Left lobe of liver (tissue), 2 donors: ENCODE measurements at places on chromosomes 1 and 21. TPM values are rescaled to one million over a fixed set of nuclear protein-coding genes. Genes with fewer than 3 reads are reported as not detected.

The GPR157 gene
- total RNA-seq: 8.3 TPM

The SLAMF9 gene
- 0.83 TPM for total RNA-seq

- DNase-seq: no peak
These were observed 29.6 kb downstream of the KIAA0040 start for GRCh38 chr1:175162955-175163354.

DNA sequence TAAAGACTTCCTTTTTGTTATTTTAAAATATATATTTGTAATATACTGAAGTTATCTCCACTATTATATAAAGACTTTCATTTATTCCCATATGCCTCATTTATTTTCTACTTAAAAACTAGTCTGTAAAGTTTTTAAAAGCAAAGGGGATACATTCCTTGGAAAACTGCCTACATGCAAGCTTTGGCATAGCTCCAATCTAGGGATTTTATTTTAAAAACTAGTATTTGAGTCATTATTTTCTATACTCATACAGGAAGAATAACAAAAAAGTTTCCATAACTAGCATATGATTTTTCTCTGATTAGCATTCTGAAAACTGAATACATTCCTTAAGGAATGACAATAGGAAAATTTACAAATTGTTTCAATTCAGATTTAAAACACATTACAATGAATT lies 88.9 kb downstream of the COL24A1 start:
- no peak for DNase-seq

- no peak for DNase-seq
These were observed 359.0 kb downstream of the HHAT start for GRCh38 chr1:210687582-210688279.

DNA sequence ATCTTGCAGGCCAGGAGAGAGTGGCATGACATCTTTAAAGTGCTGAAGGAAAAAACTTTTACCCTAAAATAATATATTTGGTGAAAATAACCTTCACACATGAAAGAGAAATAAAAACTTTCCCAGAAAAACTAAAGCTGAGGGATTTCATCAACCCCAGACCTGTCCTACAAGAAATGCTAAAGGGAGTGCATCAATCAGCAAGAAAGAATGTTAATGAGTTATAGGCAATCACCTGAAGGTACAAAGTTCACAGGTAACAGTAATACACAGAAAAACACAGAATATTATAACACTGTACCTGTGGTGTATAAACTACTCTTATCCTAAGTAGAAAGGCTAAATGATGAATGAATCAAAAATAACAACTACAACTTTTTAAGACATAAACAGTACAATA lies 249.2 kb upstream of the PKN2 start:
- DNase-seq: no peak

DNA sequence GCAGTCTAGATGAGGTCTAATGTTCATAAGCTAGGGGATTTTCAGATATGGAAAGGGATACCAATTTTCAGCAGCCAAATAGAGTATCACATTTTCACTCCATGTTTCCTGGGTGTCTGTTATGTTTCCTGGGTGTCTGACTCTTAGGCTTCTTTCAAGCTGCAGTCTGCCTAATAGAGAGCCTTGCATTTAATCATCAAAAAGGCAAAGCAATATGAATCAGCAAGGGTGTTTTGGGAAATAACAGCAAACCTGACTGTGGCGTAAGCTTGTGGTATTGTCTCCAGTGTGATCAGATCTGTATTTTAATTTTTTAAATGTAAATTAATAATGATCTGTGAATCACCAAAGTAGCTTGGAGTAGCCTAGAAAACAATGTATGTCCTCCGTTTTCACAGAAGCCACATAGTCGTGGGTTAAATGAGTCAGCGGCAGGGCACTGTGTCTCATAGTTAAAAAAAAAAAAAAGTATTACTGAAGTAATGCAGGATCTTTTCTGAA lies 10.4 kb downstream of the LGALS8 start:
- no peak for DNase-seq

DNA sequence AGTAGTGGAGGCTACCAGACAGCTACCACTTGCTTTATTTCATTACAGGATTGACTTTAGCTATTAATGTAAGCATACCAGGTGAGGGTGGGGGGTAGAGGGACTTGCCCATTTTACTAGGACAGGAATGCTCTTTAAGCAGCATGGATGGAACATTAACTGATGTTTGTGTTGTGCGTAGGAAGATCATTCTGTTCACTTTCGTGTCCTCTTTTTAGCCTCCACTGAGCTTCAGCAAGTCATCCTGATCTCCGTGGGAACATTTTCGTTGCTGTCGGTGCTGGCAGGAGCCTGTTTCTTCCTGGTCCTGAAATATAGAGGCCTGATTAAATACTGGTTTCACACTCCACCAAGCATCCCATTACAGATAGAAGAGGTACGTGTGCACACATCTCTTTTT lies 29.3 kb downstream of the IFNGR2 start:
- DNase-seq: no peak

GRCh38 chr1:47189844-47190508 lies at the start of gene PDZK1IP1:
PDZK1IP1 (minus strand) TSS chr1:47190036; CDS start chr1:47189932, 104 bp downstream.
- peak; percentile 58 for DNase-seq

GRCh38 chr1:204013052-204013451 lies 59.9 kb upstream of the SOX13 start:
- no peak for DNase-seq

DNA sequence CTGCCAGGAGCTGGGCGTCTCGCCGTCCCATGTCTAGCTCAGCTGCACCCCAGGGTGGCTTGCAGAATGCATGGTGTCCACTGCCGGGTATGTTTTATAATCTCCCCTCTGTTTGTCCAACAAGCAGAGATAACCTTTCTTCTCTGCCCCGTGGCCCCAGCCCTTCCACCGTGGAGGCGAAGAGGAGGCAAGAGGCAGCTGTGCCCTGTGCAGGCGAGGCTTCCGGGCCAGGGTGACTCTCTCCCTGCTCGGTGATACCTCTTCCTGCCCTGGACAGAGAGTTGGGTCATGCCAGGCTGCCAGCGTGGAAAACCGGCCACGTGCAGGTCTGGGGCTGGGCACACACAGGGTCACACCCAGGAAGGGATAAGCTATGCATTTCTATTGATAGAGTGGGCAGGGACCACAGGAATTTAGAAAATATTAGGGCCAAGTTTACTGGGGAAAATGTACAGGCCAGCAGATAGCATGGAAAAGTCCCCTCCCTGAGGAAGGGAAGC lies at the start of gene TFF2:
TFF2 (minus strand) TSS at position 68 of the 500 bp plus-strand sequence; CDS start at position 31, 37 bp downstream.
- no peak for DNase-seq

GRCh38 chr1:155242805-155243358 lies 12.4 kb downstream of the ENTREP3 start:
- no peak for DNase-seq

DNA sequence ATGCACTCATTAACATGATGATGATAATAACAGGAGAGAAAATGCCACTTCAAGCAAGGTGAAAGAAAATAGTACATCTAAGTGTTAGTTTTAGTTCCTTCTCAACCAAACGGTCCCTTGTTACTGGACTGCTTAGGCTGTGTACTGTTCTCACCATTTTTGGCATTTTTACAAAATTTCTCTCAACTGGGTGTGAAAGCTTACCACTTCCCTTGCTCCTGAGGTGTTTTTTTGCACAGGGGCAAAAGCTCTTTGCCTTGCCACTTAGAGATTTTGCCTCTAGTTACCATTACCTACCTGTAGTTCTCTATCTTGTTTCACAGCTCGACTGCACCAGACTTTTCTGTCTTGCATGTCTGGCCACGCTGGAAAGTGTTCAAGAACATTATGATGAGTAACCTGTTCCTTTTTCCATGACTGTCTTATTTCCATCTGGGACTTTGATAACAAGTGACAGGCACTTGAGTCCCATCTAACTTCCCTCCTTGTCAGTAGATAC lies 10.7 kb downstream of the NEK7 start:
- no peak for DNase-seq

GRCh38 chr1:164607351-164607750 lies 48.4 kb downstream of the PBX1 start:
- DNase-seq: no peak

GRCh38 chr1:47755101-47755990 lies 241.8 kb downstream of the TRABD2B start:
- no peak for DNase-seq

The ALPL gene
- total RNA-seq: 29.3 TPM

The AMY1B gene
- total RNA-seq: not detected

DNA sequence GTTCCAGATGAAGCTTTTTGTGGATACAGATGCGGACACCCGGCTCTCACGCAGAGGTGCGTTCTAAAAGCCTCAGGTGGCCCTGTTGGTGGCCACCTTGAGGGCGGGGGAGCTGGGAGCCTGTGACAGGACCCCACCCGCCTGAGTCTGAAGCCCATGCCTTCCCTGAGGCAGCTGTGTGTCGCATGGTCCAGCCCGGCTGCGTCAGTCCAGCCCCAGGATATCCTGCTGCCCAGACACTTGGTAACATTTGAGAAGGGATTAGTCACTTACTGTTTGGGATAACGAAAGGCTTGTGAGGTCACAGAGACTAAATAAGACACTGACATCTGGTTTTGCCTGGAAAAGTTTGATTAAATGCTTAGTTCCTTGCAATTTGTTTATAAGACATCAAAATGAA lies 68.9 kb downstream of the UCK2 start:
- DNase-seq: no peak

DNA sequence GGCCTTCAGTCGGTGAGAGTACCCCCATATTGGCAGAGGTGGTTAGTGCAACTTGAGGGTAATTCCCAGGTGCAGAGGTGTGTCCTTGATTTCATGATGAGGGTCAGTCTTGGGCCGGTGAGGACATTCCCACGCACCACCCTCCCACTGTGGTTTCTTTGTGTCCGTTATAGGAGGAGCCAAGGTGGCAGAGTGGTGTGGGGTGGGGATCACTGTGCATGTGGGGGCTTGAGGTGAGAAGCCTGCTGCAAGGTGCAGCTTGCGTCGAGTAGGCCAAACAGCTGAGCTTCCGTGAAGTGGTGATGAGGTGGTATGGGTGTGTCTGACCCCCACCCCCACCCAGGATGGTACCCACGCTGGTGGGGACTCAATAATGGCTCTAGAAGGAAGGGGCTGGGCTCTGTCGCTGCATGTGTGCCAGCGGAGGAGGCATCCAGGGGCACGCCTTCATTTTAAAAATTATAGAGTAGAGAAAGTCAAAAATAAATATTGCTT lies 6.2 kb downstream of the PTPRF start:
- DNase-seq: no peak

- peak; percentile 45 for DNase-seq
These were observed 64.3 kb upstream of the EPS8L3 start for GRCh38 chr1:109827986-109828385.

DNA sequence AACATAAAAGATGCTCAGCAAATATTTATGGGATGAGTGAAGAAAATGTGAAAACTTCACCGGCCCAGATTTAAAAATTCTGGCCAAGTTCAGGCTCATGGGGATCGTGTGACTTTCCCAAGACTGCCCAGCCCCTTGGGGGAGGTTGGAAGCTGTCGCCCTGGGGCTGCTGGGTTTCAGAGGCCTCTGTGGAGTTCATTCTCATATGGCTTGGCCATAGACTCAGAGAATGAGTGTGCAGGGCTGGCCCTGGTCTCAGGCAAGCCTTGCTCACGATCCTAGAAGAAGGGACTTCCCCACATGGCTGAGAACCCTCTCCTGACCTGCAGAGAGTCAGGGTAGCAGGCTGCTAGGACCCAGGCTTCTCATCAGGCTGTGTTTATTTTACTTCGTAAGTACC lies 24.6 kb downstream of the PADI2 start:
- no peak for DNase-seq

DNA sequence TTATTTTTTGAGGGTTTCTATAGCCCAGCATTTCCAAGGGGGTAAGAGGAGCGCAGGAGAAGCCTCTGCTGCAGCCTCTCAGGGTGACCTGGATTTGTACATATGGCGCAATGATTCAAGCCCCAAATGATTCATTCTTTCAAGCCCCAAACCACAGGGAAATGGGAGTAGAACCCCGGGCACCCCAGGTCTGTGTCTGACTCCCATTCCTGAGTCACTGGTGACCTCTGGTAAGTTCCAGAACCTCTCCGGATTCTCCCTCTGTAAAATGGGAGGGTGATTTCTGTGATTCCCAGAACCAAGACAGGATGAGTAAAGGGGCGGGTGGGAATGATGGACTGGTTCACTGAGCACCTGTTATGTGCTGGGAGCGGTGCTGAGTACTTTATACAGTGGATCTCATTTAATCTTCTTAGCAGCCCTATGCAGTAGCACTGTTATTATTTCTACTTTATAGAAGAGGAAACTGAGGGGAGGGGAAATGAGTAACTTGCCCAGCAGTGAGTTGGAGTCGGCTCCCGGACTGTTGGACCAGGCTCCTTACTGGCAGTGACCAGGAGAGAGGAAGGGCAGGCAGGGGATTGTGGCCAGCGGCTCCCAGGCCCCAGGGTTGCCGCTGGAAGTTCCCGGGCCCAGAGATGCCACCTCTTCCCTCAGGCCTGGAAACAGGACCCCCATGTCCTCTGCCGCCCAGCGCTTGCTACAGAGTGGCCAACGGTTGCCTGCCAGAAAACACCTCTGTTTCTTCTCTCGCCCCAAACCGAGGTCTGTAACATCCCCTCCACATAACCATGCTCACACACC lies 20.3 kb upstream of the SLC26A9 start:
- no peak for DNase-seq

DNA sequence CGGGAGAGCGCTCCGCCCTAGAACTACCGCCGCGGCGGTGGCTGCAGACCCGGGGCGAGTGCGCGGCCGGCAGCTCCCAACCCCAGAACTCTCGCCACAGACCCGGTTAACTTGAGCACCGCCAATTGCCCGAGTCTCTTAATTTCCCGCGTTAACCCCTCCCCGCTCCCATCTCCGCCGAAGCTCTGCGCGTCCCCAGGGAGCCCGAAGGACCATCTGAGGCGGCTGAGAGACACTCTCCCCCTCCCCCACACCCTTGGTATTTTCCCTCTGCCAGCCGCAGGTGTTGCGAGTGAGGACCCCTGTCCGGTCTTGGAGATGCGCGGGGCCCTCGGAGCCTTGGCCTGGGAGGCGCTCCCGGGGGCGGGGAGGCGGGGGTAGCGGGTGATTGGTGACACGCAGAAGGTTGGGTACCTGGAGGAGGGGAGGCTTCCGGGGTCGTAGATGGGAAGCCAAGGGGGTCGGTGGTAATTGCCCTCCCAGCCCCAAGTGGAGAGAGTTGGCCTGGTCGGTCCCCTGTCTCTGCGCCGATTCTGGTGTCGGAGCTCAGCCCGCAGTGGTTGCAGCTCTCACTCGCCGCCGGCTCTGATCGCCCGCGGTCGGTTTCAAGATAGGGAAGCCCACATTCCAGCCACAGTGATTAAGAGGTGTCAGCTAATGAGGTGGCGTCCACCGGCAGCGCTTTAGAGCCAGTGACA lies 858 bp upstream of the SUSD4 start:
- no peak for DNase-seq

DNA sequence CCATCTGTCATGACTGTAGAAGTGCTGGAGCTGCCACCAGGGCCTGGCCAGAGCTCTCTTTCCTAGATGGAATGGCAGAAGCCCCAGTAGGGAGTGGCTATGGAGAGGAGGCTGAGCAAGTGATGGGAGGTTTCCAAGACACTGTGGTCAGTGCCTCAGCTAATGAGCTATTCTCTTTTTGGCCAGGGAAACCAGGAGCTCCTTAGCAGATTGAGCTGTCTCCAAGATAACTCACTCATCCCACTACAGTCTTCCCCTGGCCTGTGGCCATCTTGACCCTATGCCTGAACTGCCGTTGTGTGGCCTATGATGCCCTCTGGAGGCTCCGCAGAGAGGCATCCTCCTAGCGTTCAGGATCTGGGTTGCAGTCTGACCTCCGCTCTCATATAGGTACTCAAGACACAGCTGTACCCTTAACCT lies 60.5 kb downstream of the ERI3 start:
- DNase-seq: peak; percentile 51

The OR2T2 gene
- total RNA-seq: not detected
